Memory B cell (primary cell): ENCODE measurements at places on chromosomes 1 and 21.

DNA sequence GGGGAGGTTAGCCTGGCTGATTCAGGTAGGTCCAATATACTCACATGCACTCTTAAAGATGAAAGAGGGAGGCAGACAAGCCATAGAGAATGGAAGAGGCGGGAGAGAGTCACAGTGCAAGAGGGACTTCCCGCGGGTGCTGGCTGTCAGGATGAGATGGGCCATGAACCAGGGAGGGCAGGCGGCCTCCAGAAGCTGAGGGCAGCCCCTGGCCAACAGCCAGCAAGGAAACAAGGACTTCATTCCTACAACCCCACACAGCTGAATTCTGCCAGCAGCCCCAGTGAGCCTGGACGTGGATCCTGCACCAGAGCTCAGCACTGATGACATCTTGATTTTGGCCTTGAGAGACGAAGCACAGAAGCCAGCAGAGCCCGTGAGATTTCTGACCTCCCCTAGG, 15.1 kb upstream of the B3GALT5 start:
- DNase-seq: no peak

DNA sequence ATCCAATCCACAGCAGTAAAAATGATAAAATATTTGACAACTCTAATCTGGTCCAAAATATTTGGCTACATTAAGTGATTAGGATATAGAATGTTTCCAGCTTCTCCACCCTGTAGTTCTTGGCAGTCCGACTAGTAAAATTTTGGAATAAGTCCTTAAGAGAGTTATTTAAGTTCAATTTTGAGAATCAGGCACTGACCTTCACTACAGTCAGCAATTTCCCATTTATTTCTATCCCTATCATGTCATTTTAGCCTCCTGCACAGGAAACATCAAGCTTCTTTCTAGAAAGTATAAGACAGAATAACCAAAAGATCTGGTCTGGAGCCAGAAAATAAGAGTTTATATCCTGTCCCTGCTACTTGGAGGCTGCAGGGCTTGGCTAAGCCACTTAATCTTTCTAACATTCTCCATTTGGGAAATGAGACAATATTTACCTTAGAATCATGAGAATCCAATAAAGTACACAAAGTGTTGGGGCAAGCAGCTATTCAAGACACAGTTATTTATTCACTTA, 162.2 kb downstream of the DPYD start:
- DNase-seq: no peak

DNA sequence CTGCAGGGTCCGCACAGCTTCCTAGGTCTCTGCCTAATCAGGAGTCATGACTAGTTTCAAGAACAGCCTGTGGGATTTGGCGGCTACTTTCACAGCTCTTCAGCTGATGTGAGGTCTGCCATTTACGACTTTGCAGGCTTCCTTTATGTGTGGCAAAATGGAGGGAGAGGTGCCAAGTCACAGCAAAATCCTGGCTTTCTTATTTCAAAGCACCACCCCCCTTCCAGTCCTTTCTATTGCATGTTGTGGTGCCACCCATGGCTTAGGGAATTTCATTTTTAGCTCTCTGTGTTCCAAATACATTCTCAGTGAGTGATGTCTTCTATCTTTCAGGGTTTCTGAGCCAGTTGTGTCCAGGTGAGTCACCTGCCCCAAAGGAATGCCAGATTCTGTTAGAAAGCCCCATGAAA, 75.1 kb upstream of the WLS start:
- no peak for DNase-seq

DNA sequence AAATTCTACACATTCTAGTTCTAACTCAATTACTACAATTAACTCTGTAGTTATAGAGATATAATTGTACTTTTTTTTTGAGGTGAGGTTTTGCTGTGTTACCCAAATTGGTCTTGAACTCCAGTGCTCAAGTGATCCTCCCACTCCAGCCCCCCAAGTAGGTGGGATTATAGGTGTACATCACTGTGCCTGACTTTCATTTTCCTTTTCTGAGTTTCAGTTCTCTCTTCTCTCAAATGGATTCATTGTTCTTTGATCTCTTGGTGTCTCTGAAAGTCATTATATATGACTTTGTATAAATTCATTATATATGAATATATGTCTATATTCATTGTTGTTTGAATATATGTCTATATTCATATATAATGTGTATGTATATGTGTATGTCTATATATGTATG, 74.0 kb upstream of the GALNT2 start:
- no peak for DNase-seq

- DNase-seq: no peak
Observed at GRCh38 chr1:110218137-110218536, 8.0 kb downstream of the KCNC4 start.

DNA sequence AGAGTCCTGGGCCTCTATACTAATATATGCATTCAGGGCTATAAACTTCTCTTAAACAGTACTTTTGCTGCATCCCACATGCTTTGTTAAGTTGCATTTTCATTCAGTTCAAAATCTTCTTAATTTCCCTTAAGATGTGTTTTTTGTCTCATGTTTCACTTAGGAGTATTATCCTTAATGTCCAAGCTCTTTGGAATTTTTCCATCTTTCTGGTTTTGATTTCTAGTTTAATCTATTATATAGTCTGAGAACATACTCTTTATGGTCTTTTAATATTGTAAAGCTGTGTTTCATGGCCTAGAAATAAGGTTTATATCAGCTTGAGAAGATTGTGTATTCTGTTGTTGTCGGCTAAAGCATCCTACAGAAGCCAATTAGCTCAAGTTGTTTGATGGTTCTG, 1041.8 kb downstream of the PLA2G4A start:
- no peak for DNase-seq

GRCh38 chr1:212070720-212071302, 35.3 kb downstream of the DTL start:
- DNase-seq: peak; percentile 25

DNA sequence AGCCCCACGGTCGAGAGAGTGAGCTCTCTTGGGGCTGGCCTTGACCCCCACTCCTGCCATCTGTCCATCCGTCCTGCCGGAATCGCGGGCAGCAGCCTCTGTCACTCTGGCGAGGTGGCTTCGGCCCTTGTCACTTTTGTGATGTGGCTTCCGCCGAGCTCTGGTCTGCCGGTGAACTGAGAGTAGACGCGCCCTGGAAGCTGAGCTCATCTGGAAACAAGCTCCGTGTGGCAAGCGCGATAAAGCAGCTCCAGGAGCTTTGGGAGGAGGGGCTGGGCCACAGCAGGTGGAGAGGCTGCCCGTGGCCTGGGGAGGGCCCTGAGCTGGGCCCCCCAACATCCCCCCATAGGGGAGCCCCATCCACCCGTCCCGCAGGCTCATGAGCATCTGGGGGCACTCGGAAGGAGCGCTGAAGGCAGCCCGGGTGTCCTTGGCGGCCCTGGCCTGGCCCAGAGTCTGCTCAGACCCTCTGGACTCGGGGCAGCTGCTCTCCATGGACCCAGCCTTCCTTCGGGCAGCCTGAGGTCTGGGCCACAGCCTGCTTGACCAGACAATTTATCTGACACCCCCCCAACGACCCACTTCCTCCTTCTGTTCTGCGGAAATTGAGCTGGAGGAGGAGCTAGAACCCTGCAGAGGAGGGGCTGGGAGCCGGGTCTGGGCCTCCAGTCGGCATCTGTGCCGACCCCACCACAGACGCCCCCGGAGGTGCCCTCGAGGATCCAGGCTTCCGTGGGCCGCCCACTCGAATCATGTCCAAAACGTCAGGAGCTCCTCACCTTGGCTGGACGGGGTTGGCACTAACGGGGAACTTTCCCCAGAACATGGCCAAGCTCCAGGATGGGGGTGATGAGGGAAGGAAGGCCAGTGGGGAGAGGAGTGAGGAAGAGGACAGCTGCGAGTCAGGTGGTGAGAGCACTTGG, 59.1 kb downstream of the SLC19A1 start:
- peak; percentile 51 for DNase-seq

GRCh38 chr1:86378813-86379212, 17.3 kb downstream of the ODF2L start:
- no peak for DNase-seq

- no peak for DNase-seq
Observed at GRCh38 chr1:70608815-70609214, 197.7 kb downstream of the CTH start.

- no peak for DNase-seq
Observed at GRCh38 chr1:26429721-26430120, 2.4 kb upstream of the DHDDS start.

GRCh38 chr1:1000357-1001056, 610 bp upstream of the HES4 start:
- DNase-seq: peak; percentile 91

DNA sequence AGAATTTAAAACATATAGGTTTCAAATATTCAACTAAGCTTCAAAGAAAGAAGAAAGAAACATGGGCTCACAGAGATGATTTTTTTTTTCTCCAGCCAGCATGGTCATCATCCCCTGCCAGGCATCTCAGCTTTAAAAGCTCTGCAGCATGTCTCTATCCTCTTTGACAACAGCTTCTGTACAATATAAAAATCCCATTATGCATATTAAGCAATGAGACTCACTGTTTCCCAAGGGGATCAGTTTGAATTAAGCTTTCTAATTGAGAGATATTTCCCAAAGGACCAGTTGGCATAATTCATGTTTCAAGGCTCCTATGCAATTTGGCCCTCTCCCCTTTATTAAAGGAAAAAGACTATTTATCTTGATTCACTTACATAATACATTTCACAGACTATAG, 220.3 kb downstream of the GRIK1 start:
- no peak for DNase-seq

- no peak for DNase-seq
Observed at GRCh38 chr1:3986686-3987218, 86.7 kb upstream of the C1orf174 start.

DNA sequence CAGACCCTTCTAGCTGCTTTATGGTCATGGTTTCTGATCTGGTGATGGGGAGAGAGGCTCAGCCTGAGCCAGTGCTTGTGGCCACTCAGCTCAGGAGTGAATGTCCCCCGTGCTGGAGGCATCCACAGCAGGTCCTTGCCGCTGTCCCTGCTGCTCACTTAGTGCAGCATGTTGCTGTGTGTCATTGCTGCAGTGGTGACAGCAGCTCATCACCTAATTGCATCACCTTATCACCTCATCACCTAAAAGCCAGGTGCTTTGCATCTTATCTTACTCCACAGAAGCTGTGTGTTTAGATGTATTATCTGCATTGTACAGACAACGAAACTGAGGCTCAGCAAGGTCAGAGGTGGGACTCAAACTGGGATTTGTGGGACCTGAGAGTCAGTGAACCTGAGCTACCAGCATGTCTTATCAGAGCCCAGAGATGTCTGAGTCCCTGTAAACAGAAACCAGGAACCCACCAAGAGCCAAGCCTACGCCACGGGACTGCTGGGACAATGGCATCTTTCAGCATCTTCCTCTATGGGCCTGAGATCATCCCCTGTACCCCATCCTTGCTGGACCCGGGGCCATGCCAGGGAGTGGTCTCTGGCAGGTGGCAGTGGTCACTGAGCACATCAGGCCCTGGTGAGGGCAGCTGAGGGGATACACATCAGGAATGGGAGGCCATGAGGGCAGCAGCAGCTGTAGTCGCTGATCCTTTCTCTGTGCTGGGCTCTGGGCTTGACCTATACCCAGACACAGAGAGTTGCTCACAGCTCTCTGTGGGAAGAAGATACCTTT, 6.5 kb downstream of the PODN start:
- no peak for DNase-seq

DNA sequence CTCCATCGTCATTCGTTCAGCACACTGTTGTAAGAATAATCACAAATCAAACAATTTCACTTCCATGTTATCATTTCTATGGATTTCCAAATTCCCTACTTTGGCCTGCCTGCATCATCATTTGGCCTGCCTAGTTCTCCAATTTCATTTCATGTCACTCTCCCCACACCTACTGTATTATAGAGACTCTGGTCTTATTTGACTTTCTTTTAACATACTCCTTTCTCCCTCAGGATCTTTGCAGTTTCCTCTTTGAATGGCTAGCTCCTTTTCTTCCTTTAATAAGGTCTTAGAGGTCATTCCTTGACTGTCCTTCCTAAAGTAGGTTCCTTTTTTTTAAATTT, 36.3 kb upstream of the PODN start:
- DNase-seq: no peak

GRCh38 chr1:21935891-21936365, 1.2 kb downstream of the HSPG2 start:
- DNase-seq: no peak

DNA sequence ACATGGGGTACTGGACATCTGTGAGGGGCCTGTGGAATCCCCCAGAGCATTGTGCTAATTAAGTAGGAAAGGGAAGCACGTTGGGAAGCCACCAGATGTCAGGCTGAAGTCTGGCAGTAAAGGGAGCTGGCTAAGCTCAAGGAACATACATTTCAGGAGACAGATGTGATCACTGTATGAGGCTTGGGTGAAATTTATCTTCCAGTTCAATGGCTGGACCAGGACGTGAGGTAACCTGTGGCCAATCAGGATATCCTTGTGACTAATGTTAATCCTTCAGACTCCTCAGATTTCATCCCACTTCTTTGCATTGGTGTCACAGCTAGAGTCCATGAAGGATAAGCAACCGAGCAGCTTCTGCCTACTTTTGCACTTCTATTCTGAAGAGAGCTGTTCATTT, 110.2 kb upstream of the APP start:
- no peak for DNase-seq

- DNase-seq: no peak
Observed at GRCh38 chr1:33791251-33791650, 72.6 kb upstream of the HMGB4 start.

DNA sequence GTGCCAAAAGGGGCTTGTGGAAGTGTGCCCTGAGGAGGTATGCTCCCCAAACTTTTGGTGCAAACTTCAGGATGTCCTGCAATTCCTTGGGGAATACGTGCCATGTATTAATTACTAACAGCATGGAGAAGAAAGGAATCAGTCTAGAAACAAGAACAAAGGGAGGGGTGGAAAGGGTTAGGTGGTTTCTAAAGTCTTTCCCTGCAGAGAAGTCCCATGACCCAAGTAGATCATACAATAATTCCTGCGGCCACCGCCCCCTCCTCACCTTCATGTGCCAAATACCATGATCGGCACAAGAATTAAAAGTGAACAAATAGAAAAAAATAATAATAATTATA, 258.2 kb downstream of the PLPP3 start:
- DNase-seq: no peak

- DNase-seq: no peak
Observed at GRCh38 chr1:183780757-183781156, 24.2 kb upstream of the RGL1 start.

- peak; percentile 44 for DNase-seq
Observed at GRCh38 chr1:93844262-93845045, 34.6 kb downstream of the DNTTIP2 start.

DNA sequence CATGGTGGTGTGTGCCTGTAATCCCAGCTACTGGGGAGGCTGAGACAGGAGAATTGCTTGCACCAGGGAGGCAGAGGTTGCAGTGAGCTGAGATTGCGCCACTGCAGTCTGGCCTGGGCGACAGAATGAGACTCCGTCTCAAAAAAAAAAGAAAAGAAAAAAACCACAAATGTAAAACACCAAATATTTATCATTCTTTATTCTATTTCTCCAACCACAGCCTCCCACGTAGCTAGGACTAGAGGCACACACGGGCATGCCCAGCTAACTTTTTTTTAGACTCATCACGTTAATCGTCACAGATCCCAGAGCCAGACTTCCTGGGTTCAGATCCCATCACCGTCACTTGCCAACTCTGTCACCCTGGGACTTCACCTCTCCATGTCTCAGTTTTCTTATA, 13.5 kb downstream of the DNAJC16 start:
- DNase-seq: no peak
